ENCODE measurements at places on chromosomes 1 and 21.

DNA sequence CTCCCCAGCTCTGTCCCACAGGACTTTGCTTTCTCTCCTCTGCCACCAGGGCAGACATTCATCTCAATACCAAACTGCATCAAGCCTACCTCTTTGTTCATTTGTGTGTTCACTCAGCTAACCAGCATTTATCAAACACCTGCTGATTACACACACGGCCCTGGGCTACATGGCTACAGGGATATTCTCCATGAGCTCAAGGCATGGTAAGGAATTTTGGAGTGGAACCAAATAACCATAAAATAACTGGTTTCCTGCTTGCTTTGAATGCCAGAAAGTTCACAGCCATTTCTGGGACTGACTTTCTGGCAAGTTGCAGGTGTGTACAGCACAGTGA is 54.6 kb downstream of the LDLRAD2 start:
- no peak for DNase-seq

DNA sequence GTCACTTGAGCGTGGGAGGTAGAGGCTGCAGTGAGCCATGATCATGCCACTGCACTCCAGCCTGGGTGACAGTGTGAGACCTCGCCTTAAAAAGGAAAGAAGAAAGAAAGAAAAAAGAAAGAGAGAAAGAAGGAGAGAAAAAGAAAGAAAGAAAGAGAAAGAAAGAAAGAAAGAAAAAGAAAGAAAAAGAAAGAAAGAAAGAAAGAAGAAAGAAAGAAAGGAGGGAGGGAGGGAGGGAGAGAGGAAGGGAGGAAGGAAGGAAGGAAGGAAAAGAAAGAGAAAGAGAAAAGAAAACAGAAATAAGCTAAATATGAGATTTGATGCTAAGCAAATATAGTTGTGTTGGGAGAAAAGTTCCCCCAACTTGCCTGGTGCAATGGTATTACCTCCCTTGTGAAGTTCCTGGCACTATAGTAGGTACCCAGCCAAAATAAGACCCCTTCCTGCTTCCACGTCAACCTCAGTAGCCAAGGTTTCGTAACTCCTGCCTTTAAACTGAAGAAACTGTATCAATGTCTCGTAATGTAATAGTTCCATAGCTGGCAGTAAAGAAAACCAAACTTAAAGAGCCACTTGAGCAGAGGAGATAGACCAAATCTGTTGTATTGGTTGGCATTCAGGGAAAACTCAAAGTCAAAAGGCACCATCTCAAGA is 88.1 kb upstream of the HNRNPU start:
- DNase-seq = no peak

DNA sequence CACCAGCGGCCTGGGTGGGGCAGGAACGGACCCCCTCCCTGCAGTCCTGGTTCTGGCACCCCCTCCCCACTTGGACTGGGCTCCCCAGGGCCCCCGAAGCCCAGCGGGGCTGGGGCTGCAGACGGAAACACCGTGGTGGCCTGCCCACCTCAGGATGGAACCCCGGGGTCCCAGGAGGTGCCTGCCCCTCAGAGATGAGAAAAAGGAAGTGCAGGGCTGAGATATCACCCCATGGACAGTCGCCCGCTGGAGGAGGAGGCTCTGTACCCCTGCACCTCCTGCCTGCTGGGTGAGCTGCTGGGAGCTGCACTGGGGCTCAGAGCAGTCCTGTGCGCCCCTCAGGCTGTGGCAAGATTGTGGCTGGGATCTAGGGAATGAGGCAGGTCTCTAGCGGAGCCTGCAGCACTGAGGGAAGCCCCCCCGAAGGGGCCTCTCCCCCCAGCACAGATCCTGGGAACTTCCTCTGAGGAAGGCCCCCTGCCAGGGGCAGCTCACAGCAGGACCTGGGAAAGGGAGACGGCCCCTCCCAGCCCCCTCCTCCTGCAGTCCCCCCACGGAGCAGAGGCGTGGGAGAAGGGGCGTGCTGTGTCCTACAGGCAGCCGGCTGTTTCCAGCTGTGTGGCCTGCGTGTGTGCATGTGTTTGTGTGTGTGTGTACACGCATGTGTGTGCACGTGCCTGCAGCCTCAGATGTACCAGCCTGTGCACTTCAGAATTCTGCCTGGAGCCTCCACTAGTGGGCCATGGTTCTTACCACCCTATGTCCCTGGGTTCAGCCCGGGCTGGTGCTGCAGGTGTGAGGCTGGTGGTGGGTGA is 6.9 kb downstream of the AGRN start:
- no peak for DNase-seq

- no peak for DNase-seq
Observed at GRCh38 chr1:172726740-172727139, 67.8 kb downstream of the FASLG start.

GRCh38 chr1:30845904-30846290 is 62.7 kb downstream of the SDC3 start:
- peak; percentile 52 for DNase-seq

- no peak for DNase-seq
Observed at GRCh38 chr1:219220945-219221344, 47.3 kb downstream of the LYPLAL1 start.

DNA sequence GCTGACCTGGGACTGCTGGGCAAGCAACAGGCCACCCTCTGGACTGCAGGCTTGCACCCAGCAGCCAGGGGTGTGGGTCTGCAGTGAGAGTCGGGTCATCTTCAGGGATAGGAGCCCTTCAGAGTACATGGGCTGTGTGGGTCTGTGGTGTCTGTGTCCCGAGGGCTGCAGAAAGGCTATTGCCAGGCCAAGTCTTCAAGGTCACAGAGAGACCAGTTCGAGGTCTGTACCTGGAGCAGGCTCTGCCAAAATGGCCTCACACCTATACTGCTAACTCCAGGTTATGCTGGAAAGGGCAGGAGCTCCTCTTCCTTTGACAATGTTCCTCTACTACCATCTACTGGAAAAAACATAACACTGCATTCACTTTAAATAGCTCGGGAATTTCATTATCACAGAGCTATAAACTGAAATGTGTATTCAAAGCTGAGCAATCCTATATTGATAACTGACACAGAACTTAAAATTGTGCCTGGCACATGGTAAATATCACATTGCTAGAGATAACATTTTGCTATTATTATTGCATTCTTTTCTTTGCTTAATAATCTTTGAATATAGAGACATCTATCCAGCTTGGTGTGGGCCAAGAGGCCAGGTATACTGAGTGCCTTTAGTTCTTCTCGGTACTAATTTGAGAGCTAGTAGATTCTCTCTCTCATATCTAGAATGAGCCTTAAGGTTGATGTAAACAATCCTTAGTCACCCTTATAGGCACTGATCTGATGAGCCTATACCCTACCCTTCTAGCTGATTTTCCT is 6.9 kb upstream of the DNAH14 start:
- peak; percentile 74 for DNase-seq

DNA sequence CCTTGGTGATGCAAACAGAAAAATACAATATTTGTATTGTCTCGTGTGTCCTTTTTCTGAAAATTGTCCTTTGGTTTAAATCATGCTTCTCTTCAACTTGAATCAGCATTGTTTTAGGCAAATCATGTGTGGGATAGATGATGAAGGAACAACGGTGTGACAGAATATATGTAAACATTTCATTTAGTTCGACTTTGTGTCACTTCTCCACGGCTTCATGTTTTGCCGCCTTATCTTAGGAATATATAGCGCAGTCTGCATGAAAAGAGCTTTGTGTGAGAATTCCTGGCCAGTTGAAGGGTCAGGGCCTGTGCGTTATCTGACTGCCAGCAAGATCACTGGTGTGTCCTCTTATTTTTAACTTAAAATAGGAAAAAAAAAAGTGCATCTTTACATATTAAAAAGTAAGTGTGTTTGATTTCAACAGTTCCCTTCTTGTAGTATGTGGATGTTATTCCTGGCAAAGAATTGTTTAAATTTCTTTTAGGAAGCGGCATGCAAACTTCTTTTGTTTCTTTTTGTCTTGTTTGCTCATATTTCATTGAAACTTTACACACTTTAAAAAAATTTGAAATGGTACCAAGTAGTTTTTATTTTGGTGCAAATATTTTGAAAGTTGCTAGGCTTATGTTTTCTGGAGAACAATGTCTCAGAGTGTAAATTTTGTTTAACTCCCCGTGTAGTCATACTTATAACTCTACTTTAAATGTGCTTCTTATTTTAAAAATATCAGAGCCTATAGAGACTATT is 465.2 kb downstream of the USP25 start:
- DNase-seq = no peak

- DNase-seq = no peak
Observed at GRCh38 chr1:51734896-51735745, 118.2 kb downstream of the OSBPL9 start.

GRCh38 chr1:54825696-54826095 is 24.6 kb upstream of the TTC22 start:
- DNase-seq = no peak

- peak; percentile 45 for DNase-seq
Observed at GRCh38 chr1:229378586-229379367, 35.9 kb upstream of the CCSAP start.

- DNase-seq = peak; percentile 96
Observed at GRCh38 chr1:3453203-3453761, 1.2 kb upstream of the ARHGEF16 start.

DNA sequence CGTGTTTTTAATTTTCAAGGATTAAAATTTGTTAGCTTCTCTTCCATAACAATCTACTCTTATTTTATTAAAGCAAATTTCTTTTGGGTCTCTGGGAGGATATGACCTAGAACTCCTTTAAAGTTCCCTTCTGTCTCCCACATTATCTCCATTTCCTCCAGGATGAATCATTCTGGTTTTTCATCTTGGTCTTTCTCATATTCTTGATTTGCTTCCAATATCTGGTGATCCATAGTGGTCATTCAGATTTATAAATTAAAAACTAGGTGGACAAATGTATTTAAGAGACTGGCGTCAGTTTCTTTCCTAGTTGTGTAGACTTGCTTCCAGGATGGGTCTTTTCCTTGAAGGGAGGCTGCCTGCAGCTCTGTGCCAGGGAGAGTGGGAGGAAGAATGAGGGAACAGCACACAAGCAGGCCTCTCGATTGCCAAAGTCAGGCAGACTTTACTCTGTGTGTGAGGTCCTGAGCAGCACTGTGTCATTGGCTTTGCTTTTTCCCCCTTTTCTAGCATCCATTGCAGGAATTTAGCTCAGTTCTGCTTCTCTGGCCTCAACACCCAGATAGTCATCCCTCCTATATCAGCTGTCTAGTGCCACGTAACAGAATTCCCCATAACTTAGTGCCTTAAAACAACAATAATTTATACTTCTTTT is 48.1 kb upstream of the FOXO6 start:
- no peak for DNase-seq

DNA sequence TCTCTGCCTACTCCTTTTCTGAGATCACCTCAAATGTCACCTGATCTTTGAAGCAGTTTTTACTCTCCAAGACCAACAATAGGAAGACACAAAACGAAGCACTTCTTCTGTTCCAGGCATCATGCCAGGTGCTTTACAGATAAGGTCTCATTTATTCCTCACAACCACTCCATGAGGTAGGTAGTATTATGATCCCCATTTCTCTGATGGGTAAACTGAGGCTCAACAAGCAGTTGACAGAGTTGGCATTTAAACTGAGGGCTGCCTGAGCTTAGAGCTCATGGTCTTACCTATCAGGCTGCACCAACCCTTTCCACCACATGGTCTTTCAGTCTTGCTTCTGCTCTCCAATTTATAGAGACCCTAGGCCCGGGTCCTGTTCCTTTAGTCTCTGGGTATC is 147.2 kb upstream of the JUN start:
- no peak for DNase-seq

GRCh38 chr1:68313735-68314134 is 81.4 kb upstream of the WLS start:
- DNase-seq = no peak

- no peak for DNase-seq
Observed at GRCh38 chr1:233448109-233448689, 120.7 kb downstream of the MAP3K21 start.

DNA sequence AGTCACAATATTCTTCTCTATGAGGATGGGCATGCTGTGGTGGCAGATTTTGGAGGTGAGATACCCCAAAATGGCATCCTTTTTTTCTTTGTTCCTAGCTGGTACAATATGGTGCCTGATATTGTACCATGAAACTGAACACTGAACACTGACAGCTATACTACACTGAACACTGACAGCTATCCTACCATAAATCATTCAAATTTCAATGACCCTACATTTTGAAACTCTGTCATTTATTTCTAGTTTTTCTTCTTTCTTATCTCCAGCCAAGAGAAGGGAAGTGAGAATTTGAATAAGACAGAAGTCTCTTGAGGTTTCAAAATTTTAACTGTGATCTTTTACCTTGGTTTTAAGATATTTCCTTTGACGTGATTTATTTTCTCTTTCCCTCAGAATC is 76.3 kb downstream of the LRRC53 start:
- DNase-seq = no peak

DNA sequence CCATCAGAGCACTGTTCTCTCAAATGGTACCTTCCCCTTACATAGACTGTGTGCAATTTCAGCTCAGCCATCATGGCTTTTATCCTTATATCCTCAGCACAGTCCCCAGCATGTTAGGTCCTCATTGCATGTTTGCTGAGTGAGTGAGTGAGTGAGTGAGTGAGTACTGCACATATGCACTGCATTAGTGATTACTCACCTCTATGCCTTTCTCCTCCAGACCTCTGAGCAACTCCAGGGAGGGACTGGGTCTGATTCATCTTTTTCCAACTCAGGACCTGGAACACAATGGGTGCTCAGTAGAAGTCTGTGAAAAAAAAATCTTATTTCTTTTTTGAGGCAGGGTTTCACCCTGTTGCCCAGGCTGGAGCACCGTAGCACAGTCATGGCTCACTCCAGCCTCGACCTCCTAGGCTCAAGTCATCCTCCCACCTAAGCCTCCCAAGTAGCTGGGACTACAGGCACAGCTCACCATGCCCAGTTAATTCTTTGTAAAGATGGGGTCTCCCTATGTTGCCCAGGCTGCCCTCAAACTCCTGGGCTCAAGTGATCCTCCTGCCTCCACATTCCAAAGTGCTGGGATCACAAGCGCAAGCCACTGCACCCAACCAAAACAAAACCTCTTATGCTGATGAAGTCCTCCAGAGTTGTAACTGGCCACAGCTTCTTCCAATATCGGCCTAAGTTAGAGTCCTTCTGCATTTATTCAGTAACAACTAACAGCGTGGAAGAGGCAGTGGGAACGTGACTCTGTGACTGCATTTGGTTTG is 23.7 kb downstream of the RNU5D-1 start:
- DNase-seq = no peak

DNA sequence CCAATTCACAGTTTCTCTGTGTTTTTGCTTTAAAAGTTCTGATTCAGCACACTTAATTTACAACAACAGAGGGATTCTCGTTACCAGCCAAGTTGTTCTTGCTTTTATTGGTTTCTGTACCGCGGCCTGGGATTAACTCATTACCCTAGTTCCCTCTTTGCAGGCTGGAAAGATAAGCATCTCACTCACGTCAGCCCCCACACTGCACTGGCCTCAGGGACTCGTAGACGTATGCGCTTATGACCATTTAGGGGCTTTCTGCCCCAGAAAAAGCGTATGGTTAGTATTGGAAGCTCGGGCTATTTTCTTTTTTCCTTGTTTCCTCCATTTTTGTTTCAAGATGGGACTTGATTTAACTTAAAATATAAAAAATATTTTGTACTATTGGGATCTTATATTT is 76.0 kb downstream of the POFUT2 start:
- DNase-seq = no peak

- no peak for DNase-seq
Observed at GRCh38 chr1:104878203-104878909, 1128.7 kb downstream of the AMY1C start.

All from iPS-NIHi11 (cell line).